ENCODE measurements at places on chromosomes 6 and 20.

- DNase-seq = no peak
Measured at GRCh38 chr6:63923139-63923739, 287.6 kb downstream of the PHF3 start.

- no peak for DNase-seq
Measured at GRCh38 chr20:19257865-19258264, 45.4 kb downstream of the SLC24A3 start.

GRCh38 chr6:1438471-1438881, 49.1 kb downstream of the FOXF2 start:
- no peak for DNase-seq

GRCh38 chr6:33958526-33959328, 154.9 kb upstream of the MLN start:
- no peak for DNase-seq

- no peak for DNase-seq
Measured at GRCh38 chr20:50799176-50799889, 4.5 kb downstream of the BCAS4 start.

- DNase-seq = no peak
Measured at GRCh38 chr6:37308069-37308815, 45.5 kb upstream of the RNF8 start.

DNA sequence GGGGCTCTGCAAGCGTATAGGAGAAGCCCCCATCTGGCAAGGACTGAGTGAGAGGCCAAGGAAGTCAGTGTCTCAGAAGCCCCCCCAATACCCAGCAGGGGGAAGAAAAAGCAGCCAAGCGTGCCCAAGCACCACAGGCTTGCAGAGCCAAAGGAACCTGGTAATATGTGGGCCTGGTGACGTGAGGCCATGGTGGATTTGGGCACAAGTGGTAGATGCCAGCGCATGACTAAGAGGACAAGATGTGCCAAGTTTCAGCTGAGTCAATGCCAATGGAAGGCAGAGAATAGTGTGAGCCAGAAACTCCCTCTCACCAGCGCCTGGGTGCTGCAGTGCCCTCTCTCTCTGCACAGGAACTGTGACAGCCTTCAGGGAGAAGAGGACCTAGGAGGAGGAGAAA, 110.0 kb downstream of the QRSL1 start:
- DNase-seq = no peak

DNA sequence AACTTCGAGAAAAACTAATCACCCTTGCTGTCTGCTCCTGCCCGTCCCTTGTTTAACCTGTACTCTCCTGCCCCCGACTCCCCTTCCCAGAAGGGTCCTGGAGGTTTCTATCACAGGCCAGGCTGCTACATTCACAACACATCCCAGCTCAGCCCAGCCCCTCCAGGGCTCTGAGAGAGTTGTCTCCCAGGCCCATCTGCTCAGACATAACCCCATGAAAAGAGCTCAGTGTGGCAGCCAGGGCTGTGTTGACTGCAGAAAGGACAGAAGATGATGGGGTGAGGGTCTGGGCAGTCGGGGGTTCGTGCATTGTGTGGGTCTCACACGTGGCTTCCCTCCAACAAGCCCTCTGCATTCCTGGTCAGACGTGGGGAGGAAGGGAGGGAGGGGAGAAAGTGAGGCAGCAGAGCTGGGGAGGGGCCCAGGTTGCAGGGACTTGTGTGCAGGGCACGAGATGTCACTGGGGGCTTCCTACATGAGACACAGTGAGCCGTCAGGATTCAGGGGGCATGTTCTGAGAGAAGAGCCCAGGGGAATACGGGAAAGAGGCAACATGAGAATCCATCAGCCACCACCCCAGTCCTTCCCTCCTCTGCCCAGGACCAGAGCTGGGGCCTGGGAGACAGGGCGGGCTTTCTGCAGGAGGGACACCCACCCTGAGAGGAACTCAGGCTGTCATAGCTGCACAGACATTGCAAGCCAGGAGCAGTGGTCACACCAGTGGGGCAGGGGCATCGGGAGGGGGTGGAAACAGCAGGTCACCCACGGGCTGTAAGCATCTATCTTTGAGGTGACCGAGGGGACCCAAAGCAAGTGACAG, 372.9 kb downstream of the PREX1 start:
- no peak for DNase-seq

- DNase-seq = no peak
Measured at GRCh38 chr6:82484737-82485626, 121.4 kb downstream of the TPBG start.

GRCh38 chr20:37758332-37758731, 64.5 kb downstream of the CTNNBL1 start:
- no peak for DNase-seq

DNA sequence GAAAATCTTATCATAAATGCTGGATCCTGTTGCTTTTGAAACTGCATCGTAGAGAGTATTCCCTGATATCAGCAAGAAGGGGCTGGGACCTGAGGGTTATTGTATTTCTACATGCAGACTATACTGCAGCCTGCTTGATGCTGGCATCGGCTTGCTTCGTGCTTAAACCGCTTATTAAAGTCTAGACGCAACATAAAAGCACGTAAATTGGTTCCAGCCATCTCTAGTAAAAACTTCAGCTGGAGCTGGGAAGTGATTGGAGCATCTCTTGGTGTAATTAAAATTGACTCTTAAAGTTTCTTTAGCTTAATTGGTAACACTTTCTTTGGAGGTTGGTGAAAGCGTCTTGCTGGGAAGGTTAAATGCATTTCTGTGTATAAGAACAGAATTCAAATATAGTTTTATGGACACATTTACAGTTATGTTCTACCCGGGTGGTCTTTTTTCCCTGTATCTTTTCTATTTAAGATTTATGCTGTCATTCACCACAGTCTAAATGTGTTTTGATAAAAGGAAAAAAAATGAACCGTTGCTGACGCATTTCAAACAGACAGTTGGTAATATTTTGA, 139.0 kb upstream of the JAG1 start:
- DNase-seq = no peak

GRCh38 chr6:137866200-137866913, 702 bp upstream of the TNFAIP3 start:
- no peak for DNase-seq

DNA sequence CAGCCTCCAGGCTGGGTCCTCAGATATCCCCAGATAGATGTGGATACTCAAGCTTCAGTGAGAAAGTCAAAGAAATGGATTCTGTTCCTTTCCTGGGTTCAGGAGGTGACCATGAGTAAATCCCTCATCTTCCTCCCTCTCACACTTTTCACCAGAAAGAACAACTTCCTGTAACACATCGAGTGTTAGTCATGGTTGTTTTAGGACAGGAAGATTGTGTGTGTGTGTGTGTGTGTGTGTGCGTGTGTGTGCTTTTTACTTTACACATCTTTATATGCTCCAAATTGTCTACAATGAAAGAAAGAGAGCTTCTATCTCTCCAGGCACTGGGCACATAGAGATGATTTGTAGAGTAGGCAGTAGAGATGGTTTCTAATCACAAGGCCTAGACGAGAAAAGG, 139.9 kb downstream of the TBXT start:
- no peak for DNase-seq

- DNase-seq = no peak
Measured at GRCh38 chr6:144052488-144052887, 42.9 kb downstream of the SF3B5 start.

DNA sequence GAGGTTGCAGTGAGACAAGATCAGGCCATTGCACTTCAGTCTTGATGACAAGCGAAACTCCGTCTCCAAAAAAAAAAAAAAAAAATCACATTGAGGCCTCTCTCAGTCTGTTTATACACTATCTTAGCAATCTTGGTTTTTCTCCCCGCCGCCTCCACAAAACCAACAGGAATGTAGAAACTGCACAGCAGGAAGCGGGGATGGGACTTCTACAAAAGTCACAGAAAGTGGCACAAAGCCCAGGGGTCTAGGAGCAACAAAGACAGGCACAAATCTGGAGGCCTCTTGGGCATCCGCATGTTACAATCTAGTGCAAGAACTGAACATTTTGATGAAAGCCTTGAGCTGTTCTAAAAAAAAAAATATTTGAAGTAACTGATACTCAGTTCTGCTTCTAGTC, 48.6 kb downstream of the KDM1B start:
- no peak for DNase-seq

- no peak for DNase-seq
Measured at GRCh38 chr6:14165091-14165490, 47.5 kb downstream of the CD83 start.

GRCh38 chr6:111994791-111995190, 59.1 kb upstream of the CCN6 start:
- no peak for DNase-seq

- DNase-seq = no peak
Measured at GRCh38 chr6:112030206-112030960, 23.5 kb upstream of the CCN6 start.

DNA sequence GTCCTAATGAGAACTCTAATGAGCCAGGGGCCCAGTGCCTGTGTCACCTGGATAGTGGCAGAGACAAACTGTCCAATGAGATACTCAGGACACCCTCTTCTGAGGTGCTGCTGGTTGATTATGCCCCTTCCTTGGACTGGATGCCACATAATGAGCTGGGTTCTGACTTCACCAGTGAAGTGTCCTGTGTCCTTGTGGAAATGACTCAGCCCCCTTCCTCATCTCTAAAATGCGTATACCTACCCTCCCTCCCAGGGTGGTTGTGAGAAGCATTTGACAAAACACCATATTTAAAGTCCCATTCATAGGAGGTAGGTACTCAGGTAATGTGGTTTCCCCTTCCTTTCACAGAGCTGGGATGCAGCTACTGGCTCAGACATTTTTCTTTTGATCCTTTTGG, 28.4 kb upstream of the RNF24 start:
- DNase-seq = no peak

GRCh38 chr6:19857703-19858102, 20.5 kb downstream of the ID4 start:
- no peak for DNase-seq

DNA sequence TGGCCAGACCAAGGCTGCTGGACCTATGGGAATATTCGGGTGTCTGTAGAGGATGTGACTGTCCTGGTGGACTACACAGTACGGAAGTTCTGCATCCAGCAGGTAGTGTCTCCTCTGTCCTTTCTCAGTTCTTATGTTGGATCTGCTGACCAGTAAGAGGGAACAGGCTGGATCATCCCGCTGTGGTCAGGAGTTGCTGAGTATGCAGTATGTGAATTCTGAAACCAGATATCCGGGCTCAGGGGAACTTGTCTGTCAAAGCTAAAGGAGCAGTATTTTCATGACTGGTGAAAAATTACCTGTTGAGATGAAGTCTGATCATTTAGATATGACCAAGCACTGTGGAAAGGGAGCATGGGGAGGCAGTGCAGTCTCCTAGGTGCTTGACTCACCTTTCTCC, 22.1 kb upstream of the GNRH2 start:
- no peak for DNase-seq
